ENCODE measurements at places on chromosomes 6 and 20.

- no peaks in the 10 kb centered on the region for H3K36me3 ChIP-seq
- H3K4me1 ChIP-seq = no peaks in the 10 kb centered on the region
- no peak for DNase-seq
These were observed 147.7 kb downstream of the KCNQ5 start for GRCh38 chr6:72769459-72770125.

- H3K4me3 ChIP-seq = no peak overlapping the region
- H3K36me3 ChIP-seq = no peaks in the 10 kb centered on the region
- H3K4me1 ChIP-seq = peaks cover 10% of the 10 kb centered on the region
- no peak for DNase-seq
These were observed 5.6 kb upstream of the BLCAP start for GRCh38 chr20:37533154-37533715.

DNA sequence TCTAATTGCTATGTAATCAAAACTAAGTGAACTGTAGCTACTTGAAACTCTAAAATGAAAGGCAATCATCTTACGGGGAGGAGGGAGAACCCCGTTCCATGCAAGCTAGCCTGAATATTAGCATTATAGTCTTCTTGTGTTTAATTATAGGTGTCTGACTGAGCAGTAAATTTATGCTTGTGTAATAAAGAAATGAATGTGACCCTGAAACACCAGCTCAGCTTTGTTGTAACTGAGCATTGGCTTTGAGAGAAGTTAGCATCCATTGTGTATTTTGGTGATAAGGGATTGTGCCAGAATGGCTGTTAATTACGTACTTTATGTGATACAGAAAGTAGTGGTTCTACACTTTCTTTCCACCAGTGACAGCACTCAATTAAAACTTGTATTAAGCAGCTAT, 86.9 kb downstream of the QKI start:
- no peaks in the 10 kb centered on the region for H3K27me3 ChIP-seq
- H3K36me3 ChIP-seq = peaks cover 42% of the 10 kb centered on the region
- no peak overlapping the region for H3K27ac ChIP-seq
- no peak for DNase-seq
- H3K4me3 ChIP-seq = no peak overlapping the region

DNA sequence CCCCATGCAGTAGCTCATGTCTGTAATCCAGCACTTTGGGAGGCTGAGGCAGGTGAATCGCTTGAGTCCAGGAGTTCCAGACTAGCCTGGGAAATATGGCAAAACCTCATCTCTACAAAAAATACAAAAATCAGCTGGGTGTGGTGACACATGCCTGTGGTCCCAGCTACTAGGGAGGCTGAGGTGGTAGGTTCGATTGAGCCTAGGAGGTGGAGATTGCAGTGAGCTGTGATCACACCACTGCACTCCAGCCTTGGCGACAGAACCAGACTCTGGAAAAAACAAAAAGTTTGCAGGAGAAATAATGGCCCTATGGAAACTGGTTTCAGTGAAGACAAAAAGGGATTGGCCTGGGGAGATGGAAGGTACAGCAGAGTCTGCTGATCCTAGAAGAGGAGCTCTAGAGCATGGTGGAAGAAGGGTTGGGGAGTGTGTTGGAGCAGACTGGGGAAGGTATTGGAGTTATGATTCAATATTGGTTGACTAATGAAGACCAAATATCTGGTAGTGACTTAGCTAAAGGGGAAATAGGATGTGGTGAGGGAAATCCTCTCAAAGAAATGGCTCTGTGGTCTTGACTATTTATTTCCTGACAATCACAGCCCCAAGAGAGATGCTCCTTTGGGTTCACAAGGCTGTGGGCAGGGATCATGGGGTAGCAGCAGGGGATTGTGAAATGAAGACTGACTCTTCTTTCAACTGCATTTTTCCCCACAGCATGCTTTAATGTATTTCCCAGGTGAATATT, 281.9 kb downstream of the UTRN start:
- H3K4me1 ChIP-seq = no peaks in the 10 kb centered on the region
- H3K36me3 ChIP-seq = peaks cover 12% of the 10 kb centered on the region

Data from mesothelial cell of epicardium (in vitro differentiated cells).